ENCODE measurements at places on chromosomes 16 and 17. TPM values are rescaled to one million over a fixed set of nuclear protein-coding genes. Genes with fewer than 3 reads are reported as not detected.

- no peak for DNase-seq
Observed at GRCh38 chr16:47581114-47581513, 120.0 kb downstream of the PHKB start.

- no peak for DNase-seq
Observed at GRCh38 chr17:13268791-13269595, 251.2 kb upstream of the ELAC2 start.

DNA sequence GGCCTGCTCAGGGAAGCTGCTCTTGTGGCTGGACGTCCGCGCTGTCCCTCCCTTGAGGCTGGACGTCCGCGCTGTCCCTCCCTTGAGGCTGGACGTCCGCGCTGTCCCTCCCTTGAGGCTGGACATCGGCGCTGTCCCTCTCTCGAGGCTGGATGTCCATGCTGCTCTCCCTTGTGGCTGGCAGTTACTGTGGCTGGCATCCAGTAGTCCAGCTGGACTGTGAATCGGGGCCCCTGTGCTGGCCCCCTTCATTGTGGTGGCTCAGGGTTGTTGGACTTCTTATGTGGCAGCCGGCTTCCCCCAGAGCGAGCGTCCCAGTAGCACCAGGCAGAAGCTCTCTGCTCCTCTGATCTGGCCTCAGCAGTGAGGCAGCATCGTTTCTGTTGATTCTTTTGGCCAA, 141.5 kb downstream of the IRF8 start:
- DNase-seq: no peak

- no peak for DNase-seq
Observed at GRCh38 chr17:41652461-41652970, 28.1 kb upstream of the KRT17 start.

DNA sequence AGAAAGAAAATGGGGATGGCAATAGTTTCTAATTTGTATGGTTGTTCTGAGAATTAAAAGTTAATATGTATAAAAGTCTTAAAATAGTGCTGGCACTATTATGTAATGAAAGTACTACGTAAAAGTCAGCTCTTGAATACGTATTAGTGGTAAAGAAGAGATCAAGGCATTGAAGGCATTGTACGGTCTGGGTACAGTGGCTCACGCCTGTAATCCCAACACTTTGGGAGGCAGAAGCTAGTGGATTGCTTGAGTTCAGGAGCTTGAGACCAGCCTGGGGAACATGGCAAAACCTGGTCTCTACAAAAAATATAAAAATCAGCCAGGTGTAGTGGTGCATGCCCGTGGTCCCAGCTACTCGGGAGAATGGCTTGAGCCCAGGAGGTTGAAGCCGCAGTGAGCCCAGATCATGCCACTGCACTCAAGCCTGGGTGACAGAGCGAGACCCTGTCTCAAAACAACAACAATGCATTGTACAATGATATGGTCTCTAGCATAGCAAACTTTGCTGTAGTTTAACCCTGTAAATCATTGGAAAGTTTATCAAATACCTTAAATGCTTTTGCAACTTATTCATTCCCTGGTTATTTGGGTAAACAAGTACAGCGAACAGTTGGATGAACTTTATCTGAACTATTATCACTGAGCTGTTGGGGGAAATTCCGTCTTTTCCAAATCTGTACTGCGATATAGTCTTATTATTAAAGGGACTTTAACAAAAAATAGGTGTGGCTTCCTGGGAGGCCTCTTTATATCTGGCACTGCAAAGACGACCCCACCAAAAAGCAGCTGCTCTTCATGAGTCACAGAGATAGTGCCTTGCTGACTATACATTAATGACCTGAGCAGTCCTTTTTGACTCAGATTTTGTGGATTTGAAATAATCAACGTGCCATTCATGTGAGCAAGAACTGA, 73.6 kb downstream of the GPRC5B start:
- DNase-seq: peak; percentile 31

GRCh38 chr16:78953526-78953925, 647.0 kb downstream of the MAF start:
- DNase-seq: no peak

DNA sequence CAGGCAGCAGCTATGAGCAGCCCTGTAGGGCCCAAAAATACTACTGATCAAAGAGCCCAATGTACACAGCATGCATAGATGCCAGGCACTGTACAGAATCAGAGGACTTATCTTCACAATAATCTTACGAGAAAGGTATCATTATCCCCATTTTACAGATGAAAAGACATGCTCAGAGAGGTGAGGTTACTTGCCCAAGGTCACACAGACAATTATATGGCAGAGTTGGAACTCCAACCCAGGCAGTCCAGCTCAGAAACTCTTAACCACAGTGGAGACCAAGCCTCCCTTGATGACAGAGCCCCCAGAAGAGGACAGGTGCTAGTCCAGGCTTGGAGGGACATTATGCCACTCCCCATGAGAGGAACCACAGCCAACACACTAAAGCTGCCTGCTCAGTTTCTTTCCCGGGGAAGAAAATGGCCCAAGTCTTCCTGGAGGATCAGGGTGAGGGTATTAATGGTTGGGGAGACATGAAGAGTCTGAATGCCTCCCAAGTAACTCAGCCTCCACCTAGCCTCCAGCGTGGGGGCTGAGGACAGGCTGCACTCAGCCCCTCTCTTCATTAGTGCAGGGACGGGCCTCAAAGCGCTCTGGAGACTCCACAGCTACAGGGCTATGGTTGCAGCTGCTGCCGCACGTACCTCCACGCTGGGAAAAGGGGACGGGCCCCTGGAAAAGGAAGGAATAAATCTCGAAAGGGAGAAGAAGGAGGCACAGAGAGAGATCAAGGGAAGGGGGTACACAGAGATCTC, 826 bp downstream of the UNC119 start:
- no peak for DNase-seq

- DNase-seq: no peak
Observed at GRCh38 chr17:10776381-10776780, 27.5 kb downstream of the TMEM238L start.

The CD300E gene
- 0.10 TPM for polyA plus RNA-seq

DNA sequence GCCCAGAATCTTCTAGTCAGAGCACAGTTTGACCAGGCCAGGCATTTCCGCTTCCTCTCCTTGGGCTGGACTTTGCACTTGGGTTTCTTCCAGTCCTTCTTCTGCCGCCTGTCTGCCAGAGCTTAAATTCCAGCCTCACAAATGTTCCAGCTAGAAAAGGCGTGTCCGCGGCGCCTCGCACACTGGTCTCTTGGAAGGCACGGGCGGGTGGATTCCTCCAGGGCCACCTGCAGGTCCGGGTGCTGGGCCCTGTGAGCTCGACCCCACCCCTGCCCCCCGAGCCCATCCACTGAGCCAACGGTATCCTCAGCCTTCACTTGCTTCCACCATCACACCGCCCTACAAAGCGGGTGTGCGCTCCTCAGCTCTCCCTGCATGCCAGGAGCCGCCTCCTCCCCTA, 2026.5 kb downstream of the TP53TG3F start:
- no peak for DNase-seq

- peak; percentile 68 for DNase-seq
Observed at GRCh38 chr17:28405632-28406472, at the start of gene SLC46A1. TSS of gene SLC46A1 (minus strand) at chr17:28406212. CDS start at chr17:28406114, 98 bp downstream.

The PERCC1 gene
- polyA plus RNA-seq: 0.43 TPM

DNA sequence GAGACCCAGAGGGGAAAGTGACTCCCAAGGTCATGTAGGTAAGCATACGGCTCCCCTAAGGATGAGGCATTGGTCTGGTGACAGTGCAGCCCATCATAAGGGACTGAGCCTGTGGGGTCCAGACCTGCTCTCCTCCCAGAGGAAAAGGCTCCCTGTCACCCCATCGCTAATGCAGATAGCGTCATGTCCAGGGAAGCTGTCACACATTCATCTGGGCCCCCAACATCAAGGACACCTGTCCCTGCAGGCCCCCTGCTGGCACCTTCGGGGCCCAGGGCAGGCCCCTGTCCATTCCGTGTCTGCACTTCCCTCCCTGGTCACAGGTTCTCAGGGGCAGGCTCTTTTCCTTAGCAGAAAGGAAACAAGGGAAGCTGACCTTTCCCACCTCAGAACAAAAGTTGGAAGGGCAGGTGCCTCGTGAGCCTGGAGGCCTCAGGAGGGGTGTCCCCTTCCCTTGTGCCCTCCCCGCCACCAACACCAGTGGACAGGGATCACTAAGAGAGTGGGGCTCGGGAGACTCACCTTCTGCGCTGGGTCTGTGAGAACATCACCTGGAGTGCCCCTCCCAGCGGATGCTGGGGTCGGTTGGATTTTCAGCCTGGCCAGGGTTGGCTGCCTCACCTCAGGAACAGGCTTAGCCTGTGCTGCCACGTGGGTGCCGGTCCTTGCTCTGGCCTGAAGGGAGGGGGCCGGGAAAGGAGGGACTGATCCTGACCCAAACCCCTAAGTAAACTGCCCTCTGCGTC, 17.3 kb upstream of the LASP1NB start:
- DNase-seq: no peak

DNA sequence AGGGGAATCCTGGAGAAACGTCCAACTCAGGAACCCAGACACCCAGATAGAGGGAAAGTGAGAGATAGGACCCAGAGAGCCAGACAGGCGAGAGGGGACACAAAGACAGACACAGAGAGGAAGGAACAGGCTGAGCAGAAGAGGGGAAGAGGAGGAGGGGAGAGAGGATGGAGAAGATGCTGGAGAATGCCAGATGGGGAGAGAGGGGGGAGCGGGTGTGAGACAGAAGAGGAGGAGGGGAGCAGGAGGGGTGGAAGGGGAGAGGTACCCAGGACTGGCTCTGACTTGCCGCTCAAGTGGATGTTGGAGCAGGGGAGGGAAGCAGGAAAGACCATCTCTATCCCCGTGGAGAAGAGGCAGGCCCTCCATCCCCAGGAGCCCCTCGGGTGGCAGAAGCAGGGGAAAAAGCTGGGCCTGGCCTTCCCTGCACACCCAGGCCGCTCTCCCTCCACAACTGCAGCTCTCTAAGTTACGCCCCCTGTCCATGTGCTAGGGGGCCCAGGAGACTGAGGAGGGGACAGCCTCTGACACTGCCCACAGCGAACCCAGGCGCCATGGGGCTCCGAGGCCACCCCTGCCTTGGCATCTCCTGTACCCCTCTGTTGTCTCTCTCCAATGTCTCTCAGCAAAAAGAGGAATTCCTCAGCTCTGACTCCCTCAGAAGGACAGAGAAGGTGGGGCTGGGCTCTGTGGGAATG, 4.8 kb downstream of the PPP1R9B start:
- DNase-seq: no peak

The KRTAP4-3 gene
- not detected for polyA plus RNA-seq

GRCh38 chr16:49399594-49400364, 26.2 kb downstream of the C16orf78 start:
- DNase-seq: no peak

DNA sequence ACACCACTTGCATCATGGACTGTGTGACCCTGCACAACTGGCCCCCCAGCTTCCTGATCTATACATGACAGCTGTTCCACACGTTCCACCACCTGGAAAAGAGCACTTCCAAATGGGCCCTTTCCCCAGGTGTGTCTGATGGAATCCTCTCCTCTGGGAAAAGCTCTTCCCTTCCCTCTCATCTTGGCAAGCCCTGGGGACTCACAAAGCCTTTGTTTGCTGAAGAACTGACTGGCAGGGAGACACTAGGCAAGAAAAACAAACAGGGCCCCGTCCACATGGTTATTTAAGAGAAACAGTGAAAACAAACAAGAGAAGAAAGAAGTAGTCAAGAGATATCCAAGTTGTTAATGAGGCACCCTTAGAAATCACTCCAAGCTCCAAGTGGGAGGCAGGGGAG, 52.6 kb downstream of the C16orf95 start:
- no peak for DNase-seq

DNA sequence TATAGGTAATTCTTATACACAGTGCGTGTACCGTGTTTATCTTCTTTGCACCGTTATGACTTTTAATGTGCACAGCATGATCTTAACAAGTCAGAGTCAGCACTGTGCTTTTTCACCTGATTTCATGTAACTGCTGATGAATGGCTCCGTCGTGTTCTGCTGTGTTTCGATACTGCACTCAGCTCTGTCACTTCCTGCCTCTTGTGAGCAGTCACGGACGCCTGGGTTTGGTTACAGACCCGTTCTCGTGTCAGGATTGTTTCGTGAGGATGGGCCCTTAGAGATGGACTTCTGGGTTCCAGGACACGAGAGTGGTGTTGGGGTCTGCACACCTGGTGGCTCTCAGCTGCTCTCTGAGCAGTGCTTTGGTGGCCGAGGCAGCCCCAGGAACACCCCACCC, 24.6 kb downstream of the TBCD start:
- no peak for DNase-seq

DNA sequence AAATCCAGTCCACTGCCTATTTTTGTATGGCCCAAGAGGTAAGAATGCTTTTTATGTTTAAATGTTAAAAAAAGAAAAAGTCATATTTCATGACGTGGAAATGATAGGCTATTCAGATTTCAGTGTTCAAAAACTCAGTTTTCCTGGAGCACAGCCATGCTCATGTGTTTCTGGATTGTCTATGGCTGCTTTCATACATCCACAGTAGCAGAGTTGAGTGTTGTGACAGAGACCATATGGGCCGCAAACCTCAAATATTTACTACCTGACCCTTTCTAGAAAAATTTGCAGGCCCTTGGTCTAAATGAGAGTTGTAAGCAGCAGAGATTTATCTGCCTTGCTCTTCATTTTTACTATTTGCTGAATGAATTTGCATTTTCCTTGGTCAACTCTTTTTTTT, 264.1 kb downstream of the CBLN1 start:
- DNase-seq: no peak

The SPNS3 gene
- 0.86 TPM for polyA plus RNA-seq

- peak; percentile 17 for DNase-seq
Observed at GRCh38 chr17:66900126-66901010, 64.1 kb upstream of the CACNG4 start.

GRCh38 chr17:39244016-39244599, 18.4 kb upstream of the STAC2 start:
- DNase-seq: no peak

The IFI35 gene
- 7.2 TPM for polyA plus RNA-seq

The GP1BA gene
- polyA plus RNA-seq: 0.88 TPM

The KRT37 gene
- polyA plus RNA-seq: not detected

DNA sequence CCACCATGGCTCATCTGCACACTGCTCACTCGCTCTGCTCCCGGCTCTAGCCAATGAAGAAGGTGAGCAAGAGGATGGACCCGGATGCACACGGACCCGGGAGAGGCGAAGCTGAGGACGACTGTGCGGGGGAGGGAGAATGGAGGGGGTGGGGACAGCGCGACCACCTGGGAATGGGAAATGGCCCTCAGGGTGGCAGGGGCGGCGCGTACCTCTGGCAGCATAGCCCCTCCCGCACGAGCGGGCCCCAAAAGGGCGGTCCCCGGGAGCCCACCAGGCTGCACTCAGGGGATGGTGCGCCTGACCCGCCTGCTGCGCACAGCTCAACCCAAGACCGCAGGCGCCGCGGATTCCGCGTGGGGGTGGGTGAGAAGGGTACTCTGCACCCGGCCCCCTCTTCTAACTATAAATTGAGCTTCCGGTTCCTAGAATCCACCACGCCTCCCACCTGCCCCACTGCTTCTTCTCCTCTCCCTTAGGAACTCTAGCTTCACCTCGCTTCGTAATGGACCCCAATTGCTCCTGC, 6.1 kb downstream of the MT1H start:
- no peak for DNase-seq

The CCDC144A gene
- polyA plus RNA-seq: 3.8 TPM

GRCh38 chr16:11224894-11225676, 30.9 kb downstream of the SOCS1 start:
- DNase-seq: no peak

- DNase-seq: no peak
Observed at GRCh38 chr16:84054916-84055315, 12.3 kb upstream of the SLC38A8 start.

The SYNRG gene
- polyA plus RNA-seq: 30.0 TPM

All from hindlimb muscle (tissue), 1 donor.